Activated T-cell treated with anti-CD3 and anti-CD28 coated beads, Interleukin-2, amount 50 U/mL, for 24 hours (primary cell): ENCODE measurements at places on chromosomes 11 and 22.
A peak's percentile ranks its signal among the peaks of the same experiment; 100 is the strongest.

- no peak for DNase-seq
These were observed 419.3 kb upstream of the FAT3 start for GRCh38 chr11:91805293-91805692.

- peak; percentile 42 for DNase-seq
These were observed 76.2 kb upstream of the VPREB1 start for GRCh38 chr22:22168190-22168940.

DNA sequence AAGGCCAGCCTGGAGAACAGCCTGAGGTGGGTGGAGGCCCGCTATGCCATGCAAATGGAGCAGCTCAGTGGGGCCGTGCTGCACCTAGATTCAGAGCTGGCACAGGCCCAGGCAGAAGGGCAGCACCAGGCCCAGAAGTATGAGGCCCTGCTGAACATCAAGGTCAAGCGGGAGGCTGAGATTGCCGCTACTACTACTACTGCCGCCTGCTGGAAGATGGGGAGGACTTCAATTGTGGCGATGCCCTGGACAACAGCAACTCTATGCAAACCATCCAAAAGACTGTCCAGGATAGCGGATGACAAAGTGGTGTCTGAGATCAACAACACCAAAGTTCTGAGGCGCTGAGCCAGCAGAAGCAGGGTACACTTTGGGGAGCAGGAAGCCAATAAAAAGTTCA, 3.1 kb upstream of the TMEM218 start:
- DNase-seq, result no peak

GRCh38 chr11:19746086-19746485, 33.4 kb downstream of the NAV2 start:
- no peak for DNase-seq

DNA sequence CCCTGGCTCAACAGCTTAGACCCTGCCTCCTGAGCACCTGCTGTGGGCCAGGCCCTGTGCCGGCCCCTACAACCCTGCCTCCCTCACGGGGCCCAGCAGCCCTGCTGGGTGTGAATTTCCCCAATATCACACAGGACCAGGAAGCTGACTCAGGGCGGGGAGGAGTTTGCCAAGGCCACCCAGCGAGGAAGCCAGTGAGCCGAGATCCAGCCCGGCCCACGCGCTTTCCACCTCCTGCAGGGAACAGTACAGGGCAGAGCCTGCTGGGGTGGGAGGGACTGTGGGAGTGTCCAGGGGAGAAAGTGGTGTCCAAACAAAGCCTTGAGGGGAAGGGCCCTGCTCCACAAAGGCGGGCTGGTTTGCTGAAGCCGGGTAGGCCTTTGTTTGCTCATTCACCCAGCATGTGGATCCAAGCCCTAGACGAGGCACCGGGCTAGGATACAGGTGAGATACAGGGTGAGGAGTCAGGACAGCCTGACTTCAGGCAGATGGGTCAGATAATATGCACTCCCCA, 26.8 kb downstream of the RPL3 start:
- DNase-seq, result no peak

GRCh38 chr11:120040151-120040840, 97.6 kb downstream of the TRIM29 start:
- no peak for DNase-seq

DNA sequence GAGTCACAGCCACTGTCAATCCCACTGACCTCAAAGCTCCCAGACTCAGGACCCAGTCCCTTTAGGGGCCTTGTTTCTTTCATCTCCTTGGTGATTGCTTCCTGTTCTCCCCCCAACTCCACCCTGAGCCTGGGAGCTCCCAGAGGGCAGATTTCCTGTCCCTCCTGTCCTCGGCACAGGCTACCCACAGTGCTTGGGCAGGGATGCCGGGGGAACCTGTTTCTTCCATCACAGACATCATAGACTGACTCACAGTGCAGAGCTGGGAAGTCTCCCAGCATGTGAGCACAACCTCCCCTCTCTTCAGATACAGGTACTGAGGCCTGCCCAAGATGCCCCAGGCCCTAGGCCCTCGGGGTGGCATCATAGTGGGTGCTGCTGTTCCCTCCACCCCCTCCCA, 16.6 kb downstream of the TRIM29 start:
- no peak for DNase-seq

GRCh38 chr11:109422870-109423465, 978 bp downstream of the C11orf87 start:
- no peak for DNase-seq

DNA sequence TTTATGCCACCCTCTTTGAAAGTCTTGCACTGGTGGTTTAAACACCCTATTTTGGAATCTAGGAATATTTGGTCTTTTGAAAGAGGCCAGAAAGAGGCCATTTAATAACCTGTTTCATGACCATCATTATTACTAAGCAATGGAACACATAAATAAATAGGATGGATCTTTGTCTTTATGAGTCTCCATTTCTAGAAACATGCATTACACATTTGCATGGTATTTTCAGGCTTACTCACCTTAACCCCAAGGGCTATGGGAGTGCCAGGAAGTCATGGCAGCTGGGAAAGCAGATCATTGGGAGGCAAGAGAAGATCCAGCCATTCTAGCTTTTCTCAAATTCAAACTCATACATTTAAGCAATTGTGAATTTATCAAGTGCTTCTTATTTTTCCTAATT, 185.8 kb upstream of the POU2AF2 start:
- no peak for DNase-seq

DNA sequence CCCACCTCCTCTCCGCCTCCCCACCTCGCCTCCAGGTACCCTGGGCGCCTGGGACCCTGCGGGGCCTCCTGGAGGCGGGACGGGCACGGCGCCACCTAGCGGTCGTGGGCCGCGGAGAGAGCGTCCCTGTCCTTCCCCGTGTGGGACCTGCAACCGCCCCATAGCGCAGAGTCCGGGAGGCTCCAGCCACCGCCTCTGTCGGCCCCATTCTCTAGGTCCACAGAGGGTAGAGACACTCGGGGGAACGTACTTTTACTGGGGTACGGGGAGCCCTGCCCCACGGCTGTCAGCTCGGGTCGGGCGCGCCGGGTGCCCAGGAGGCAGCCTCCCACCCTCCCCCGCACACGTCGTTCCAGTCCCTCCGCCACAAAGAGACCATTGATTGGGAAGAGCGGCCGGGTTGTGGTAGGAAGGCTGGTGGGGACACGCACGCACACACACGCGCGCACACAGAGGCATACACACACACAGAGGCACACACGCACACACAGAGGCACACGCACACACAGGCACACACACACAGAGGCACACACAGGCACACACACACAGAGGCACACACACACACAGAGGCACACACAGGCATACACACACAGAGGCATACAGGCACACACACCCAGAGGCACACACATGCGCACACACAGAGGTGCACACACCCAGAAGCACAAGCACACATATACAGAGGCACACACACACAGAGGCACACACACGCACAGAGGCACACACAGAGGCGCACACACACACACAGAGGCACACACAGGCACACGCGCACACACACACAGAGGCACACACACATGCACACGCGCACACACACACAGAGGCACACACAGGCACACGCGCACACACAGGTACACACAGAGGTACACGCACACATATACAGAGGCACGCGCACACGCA, 12.6 kb upstream of the NECTIN1 start:
- DNase-seq, result peak; percentile 80

GRCh38 chr22:41975299-41976069, 6.2 kb downstream of the SEPTIN3 start:
- no peak for DNase-seq
